ENCODE measurements at places on chromosomes 3 and 15. TPM values are rescaled to one million over a fixed set of nuclear protein-coding genes. Genes with fewer than 3 reads are reported as not detected.

DNA sequence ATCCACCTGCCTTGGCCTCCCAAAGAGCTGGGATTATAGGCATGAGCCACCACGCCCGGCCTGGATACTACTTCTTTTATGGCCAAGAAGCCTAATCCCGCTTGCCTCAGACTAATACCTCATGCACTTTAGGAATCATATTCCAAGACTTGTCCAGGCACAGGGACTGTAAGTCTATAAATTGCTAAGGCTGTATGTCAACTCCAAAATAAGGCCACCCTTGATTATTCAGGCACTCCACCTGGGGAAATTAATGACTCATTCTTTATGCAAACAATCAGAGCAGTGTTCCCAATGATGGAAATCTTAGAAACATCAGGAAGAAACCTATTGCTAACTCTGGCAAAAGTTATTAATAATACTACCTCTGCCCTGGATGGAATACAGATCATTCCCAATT, 98.4 kb downstream of the ERC2 start:
- no peak for DNase-seq

DNA sequence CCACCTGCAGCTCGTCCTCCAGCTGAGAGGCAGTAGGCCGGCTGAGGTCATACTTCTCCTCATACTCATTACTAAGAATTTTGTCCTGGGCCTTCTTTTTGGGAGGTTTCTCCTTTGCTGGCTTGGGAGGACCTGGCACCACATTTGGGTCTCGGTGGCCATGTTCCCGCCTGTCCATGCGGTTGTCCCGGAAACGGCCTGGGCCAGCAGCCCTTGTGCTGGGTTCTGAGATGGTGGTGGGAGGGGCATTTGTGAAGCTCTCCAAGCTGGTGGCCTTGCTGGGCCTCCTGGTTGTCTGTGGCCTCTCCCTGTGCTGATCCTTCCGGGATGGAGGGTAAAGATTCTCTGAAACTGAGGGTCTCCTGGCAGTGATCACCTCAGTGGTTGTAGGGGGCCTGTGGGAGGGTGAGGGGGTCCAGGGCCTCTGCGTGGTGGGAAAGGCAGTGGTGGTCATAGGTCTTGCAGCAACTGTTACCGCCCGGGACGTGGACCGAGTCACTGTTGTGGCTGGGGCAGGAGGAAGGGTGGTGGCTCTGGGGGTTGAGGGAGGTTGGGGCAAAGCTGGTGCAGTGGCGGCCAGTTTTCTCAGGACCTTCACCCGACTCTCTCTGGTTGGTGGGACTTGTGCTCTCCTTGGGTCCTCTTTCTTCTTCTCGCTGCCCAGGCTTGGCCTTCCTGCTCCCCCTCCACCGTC, 2.5 kb downstream of the CCDC80 start:
- no peak for DNase-seq

GRCh38 chr15:33860754-33861153, 107.5 kb upstream of the CHRM5 start:
- DNase-seq, result no peak

DNA sequence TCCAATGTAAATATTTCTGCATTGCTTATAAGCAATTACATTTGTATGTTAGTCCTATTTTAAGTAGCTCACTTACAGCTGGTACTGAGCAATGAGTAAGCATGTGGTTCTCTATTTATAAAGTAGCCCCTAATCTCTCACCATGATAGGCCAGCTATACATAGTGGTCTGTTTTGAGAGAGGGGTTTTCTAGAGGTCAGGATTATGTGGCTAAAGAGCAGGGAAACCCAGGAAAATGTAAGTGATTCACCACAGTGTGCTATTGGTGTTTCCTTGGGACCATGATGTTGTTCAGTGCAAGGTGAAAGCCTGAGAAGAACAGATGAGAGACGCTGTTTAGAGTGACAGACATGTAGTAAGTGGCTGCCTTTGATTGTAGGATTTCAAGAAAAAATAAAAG, 26.4 kb downstream of the RBMS3 start:
- DNase-seq, result no peak

GRCh38 chr15:75785771-75786574, 57.3 kb upstream of the UBE2Q2 start:
- no peak for DNase-seq

GRCh38 chr3:138136201-138136600, 4.0 kb upstream of the A4GNT start:
- DNase-seq, result no peak

DNA sequence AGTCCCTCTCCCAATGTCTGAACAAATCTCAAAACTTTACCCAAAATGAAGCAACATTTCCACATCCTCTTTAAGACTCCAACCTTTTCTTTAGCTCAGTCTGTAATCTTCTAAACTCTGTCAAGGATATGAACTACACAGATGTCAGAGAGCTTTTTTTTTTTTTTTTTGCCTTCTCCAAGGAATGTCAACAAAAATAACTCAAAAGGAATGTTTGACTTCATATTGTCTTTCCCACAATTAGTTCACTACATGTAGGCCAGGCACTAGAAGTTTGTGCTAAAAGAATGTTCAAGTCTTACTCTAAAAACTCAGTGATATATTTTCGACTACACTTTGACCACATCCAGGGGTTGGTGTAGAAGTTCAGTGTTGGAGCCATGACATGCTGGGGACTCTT, 37.1 kb downstream of the ADAMTS9 start:
- DNase-seq, result no peak

DNA sequence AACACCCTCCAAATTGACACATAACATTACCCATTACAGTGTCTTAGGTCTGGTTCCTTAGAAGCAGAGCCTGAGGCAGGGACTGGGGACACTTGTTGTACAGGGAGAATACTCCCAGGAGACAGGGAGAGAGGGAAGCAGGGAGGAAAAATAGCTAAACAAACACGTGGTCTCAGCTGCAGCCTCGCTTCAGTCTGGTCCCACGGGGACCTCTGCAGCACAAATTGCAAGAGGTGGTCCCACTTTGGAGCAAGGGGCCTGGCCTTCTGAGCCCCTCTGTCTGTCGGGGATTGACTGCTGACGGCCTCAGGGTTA, 25.0 kb upstream of the PLA2G4D start:
- DNase-seq, result no peak

DNA sequence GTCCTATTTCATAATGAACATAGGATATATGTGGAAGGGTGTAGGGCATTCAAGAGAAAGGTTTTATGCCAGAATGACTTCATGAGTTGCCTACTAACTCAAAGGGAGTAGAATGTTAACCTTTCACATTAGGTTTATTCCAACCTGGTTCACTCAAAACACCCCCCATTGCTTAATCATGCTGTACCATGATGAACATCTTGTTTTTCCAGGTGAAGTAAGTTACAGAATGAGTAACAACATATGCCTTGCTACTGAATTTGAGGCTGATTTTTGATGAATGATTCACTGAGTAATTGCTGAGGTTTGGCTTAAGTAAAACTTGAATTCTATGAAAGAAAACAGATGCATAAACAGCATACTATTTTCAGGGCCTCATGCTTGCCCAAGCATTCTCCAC, 5.9 kb upstream of the CLDN16 start:
- no peak for DNase-seq

DNA sequence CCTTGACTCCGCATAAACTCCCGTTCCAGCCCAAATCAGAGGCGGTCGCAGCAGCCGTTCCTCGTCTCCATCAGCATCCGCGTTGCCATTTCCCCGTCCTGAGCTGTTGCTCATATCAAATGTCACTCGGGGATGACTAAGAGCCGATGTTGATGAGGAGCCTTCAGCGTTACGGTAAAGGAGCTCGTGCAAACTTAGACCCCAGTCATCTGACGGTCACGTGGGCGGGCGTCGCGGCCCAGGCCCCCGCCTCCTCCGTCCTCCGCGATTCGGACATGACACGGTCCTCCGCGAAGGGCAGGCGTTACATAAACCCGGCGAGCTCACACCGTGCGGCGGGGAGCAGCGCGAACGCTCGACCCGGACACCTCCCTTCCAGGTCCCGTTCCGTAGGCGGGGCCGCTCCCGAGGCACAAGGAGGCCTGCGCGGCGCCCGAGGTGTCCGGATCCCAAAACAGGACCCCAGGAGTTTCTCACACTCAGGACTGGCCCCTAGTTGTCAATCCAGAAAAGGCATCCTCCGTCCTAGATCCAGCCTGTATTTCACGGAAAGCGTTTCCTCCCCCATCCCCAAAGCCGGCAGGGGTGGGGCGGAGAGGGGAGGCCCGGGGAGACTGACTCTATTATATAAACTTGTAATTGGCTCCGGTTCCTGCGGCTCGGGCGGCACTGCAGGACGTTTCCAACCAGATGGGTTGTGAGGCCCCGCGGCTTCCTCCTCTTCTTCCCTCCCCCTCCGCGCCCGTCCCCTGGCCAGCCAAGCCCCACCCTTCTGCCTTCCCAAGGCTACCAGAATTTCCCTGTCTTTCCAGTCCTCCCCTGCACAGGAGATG, 100.0 kb upstream of the IGF1R start:
- no peak for DNase-seq

GRCh38 chr3:16290007-16290826, 25.2 kb downstream of the OXNAD1 start:
- no peak for DNase-seq

- DNase-seq, result no peak
Measured at GRCh38 chr15:31341071-31341470, 14.4 kb downstream of the KLF13 start.

DNA sequence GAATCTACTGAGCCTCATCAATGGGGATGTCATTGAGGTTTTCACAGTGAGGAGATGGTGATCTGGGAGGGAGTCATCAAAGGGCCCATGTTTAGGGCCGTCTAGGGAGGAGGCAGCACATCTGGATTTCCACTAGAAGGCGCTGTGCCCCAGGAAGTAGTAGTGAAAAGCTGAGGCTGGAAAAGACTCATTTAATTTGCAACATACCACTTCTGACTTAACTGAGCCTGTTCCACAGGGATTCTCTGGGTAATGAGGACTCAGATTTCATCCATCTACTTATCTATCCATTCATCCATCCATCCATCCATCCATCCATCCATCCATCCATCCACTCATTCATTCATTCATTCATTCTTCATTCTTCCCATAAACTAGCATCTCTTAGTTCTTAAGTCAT, 17.4 kb upstream of the SHF start:
- no peak for DNase-seq

DNA sequence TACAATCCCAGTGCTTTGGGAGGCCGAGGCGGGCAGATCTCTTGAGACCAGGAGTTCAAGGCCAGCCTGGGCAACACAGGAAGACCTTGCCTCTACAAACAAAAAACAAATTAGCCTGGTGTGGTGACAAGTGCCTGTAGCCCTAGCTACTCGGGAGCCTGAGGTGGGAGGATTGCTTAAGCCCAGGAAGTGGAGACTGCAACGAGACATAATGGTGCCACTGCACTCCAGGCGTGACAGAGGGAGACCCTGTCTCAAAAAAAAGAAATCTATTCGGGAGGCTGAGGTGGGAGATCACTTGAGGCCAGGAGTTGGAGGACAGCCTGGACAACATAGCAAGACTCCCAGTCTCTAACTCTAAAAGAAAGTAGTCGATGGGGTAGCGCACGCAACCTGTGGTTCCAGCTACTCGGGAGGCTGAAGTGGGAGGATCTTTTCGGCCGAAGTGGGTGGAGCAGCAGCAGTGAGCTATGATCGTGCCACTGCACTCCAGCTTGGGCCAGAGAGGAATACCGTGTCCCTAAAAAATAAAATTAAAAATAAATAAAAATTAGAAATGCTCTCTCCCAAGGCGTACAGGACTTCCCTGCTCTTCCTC, 775 bp downstream of the C3orf33 start:
- no peak for DNase-seq

DNA sequence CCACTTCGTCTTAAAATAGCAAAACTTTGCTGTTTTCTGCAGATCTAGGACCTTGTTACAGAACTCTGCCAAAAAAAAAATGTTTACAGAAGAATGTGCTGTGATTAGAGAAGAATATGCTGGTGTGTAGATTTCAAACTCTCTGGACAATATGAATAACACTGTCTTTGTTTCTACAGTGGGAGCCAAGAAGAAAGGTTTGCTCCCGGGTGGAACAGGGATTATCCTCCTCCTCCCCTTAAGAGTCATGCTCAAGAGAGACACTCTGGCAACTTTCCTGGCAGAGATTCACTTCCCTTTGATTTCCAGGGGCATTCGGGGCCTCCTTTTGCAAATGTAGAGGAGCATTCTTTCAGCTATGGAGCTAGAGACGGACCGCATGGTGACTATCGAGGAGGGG, 27.3 kb downstream of the RBM6 start:
- no peak for DNase-seq

DNA sequence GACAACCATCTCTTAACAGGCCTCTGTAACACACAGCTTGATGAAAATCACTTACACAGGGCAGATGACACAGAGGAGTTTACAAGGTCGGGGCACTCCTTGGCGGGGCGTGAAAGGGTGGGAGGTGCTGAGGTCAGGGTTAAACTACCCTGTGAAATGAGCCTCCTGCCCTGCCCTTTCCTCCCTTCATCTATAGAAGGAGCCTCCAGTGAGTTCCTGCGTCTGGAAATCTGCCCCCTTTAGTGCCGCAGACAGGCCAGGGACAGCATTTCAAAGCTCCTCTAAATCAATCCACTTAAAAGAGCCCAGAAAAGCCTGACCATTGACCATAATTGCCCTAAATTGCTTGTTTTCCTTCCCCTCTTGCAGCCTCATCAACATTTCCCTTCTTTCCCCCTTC, 1.9 kb downstream of the ROBO1 start:
- no peak for DNase-seq

GRCh38 chr15:36953346-36953745, 147.0 kb downstream of the MEIS2 start:
- DNase-seq, result no peak

DNA sequence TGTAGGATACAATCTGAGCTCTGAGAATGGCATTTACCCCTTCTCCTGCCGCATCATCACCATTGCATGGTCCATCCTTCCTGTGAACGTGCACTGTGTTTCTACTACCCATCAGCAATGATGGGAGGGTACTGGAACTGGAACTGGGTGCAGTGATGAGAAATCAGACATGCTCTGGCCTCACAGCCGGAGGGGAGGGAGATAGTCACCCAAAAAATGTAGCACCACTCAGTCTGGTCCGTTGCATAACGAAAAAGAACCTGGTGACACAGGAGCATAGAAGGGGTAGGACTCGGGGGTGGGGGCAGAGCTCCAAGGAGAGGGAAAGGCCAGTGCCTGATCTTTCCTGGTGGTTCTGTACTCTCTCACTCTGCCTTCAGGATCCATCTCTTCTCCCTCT, 205.0 kb downstream of the RPLP1 start:
- DNase-seq, result no peak

DNA sequence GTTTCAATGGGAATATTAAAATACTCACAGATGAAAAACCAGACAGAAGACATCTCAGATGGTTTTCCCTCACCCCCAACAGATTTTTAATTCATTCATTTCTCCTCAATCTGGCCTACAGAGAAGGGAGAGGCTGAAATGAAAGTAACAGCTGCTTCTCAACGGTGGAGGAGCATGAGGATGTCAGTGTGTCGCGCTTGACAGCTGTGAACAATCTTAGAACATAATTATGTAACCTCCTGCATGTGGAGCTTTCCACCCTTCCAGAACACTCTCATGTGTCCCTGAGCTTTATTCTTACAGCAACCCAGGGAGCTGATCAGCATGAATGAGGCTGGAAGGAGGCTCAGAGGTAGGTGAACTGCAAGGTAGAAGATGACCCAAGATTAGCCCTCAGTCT, 52.7 kb downstream of the MB21D2 start:
- DNase-seq, result no peak

GRCh38 chr15:81296673-81297072, 27.3 kb downstream of the STARD5 start:
- DNase-seq, result no peak

Gene ISLR2
- total RNA-seq, result not detected

Gene TEX55
- not detected for total RNA-seq

Gene PAK6
- not detected for total RNA-seq

Gene DMXL2
- 11.5 TPM for total RNA-seq

Gene EHHADH
- total RNA-seq, result 3.2 TPM

Gene HESX1
- total RNA-seq, result 0.40 TPM

Gene MESP2
- total RNA-seq, result 0.14 TPM

Gene ITGA11
- 0.20 TPM for total RNA-seq

Gene IL12A
- total RNA-seq, result 0.40 TPM

Data from pulmonary artery endothelial cell (primary cell).